ENCODE measurements at places on chromosomes 3 and 15. TPM values are rescaled to one million over a fixed set of nuclear protein-coding genes. Genes with fewer than 3 reads are reported as not detected.

GRCh38 chr3:100009276-100010086, 104.8 kb downstream of the FILIP1L start:
- DNase-seq, result no peak

Gene SUSD5
- 2.2 TPM for total RNA-seq

Gene ZBBX
- total RNA-seq, result not detected

DNA sequence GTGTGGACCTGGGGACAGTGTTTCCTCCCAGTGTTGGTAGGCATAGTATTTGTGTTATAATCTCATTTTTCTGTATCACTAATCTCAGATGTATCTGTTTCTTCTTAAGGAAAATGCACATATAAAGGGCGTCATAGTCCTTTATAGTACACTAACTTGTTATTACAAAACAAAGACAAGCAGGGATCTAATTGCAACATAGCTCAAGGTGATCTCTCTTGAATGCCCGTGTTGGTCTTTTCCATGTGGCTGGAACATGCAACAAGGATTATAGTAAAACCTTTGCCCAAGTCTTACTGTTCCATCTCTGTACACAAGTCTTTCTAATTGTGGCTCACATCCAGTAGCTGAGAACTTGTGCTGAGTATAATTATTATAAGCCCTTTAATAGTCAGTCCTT, 3.5 kb upstream of the GPR87 start:
- DNase-seq, result no peak

- DNase-seq, result peak; percentile 8
Observed at GRCh38 chr3:19931767-19932188, 2.2 kb downstream of the EFHB start.

DNA sequence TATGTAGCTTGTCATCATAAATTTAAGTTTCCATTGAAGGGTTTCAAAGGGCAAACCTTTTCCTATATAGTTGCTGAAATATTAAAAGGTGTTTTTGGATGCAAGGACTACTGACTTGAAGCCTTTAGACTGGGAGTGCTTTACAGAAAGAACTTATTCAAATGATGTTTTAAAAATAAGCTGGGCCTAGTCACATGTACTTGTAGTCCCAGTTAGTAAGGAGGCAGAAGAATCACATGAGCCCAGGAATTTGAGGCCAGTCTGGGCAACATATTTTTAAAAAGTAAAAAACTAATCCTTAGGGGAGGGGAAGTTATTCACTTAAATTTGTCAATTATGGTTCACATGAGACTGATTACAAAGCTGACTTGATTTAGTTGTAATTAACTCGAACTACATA, 65.0 kb downstream of the SMARCC1 start:
- peak; percentile 28 for DNase-seq

DNA sequence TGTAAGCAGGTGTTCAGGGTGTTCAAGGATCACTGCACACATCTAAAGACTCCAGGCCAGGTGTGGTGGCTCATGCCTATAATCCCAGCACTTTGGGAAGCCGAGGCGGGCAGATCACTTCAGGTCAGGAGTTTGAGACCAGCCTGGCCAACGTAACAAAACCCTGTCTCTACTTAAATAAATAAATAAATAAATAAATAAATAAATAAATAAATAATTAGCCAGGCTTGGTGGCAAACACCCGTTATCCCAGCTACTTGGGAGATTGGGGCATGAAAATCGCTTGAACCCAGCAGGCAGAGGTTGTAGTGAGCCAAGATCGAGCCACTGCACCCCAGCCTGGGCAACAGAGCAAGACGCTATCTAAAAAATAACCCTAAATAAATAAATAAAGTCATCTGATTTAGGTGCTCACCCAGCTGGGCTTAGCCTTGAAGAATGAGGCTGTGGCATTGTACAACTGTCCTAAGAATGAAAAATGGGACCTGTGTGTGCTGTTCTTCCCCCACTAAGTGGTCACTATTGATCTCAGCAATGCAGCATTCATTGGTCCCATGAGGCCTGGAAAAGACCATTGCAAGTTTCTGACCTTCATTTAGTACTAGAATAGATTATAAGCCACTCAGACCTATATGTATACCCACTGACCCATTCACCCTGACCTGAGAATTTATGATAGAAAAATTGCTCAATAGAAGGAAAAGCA, 82.8 kb upstream of the ABHD17C start:
- no peak for DNase-seq

- no peak for DNase-seq
Observed at GRCh38 chr3:58120075-58120812, 90.5 kb downstream of the DNASE1L3 start.

- peak; percentile 13 for DNase-seq
Observed at GRCh38 chr3:35946121-35946853, 307.0 kb downstream of the ARPP21 start.

DNA sequence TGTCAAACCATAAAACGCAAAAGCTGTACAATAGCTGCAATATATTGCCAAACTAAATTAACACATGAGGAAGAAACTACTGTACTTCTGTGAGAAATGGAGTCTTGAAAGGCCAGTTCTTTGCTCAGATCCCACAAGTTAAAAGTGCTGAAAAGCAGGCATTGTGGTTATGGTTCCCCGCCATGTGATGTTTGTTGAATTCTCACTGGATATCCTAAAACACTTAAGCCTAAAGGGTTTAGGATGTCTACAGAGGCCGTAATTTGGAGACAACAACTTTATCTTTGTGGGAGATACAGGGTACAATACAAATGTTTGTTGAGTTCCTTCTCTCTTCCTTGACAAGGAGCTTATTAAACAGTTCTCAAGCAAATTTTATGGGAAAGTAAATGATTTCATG, 53.2 kb downstream of the TMEM212 start:
- peak; percentile 80 for DNase-seq

GRCh38 chr15:62071711-62072308, 5.0 kb downstream of the C2CD4A start:
- peak; percentile 62 for DNase-seq

Gene ACTC1
- under 0.01 TPM for total RNA-seq

Gene CNTN3
- total RNA-seq, result 1.6 TPM

DNA sequence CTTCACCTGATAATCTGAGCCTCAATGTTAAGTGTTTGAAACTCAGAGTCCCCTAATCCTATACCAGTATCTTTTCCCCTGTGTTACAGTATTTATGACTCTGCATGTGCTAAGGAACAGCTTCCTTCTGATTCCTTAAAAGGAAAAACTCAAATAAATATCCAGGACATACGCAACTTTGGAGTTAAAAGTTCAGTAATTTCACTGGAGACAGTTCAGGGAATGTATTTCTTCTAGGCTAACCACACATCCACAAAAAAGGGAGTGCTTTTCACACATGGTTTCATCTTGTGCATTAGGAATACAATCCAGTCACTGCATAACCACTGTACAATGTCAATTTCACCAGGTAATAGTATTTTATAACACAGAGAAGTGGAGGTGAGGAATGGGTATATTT, 31.0 kb downstream of the PGBD4 start:
- DNase-seq, result peak; percentile 61

GRCh38 chr3:149886957-149887356, 73.9 kb downstream of the RNF13 start:
- no peak for DNase-seq

GRCh38 chr3:32969656-32970055, 18.2 kb downstream of the CCR4 start:
- peak; percentile 39 for DNase-seq

Gene PLEKHO2
- total RNA-seq, result 48.8 TPM

GRCh38 chr3:73727117-73727821, 102.5 kb upstream of the PDZRN3 start:
- DNase-seq, result peak; percentile 92

Gene LRRC31
- total RNA-seq, result not detected

DNA sequence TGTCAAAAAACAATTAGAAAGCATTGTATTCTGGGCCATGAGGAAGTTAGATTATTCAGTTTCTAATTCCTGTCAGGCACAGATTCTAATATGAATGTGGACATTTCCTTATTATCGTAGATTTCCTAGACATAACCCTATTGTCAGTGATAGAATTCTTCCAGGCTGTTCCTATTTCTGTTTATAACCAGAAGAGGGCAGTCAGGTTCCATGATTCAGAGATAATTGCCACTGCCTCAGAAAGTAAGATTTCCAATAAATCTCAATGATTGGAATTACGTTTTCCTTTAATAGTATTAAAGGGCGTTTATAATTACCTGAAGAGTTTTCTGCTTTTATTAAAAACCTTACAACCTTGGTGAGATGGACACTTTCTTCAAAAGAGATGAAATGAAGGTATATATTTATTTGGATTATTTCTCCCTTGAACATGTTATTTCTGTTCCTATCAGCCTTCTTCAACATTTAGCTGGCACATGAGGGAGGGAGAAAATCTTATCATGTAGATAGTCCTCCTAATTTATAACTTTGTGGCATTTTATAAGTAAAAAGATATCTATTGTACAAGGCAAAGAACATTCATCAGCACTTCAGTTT, 439.2 kb downstream of the MCTP2 start:
- DNase-seq, result peak; percentile 58

- DNase-seq, result no peak
Observed at GRCh38 chr15:25171111-25171811, 216.5 kb downstream of the SNRPN start.

DNA sequence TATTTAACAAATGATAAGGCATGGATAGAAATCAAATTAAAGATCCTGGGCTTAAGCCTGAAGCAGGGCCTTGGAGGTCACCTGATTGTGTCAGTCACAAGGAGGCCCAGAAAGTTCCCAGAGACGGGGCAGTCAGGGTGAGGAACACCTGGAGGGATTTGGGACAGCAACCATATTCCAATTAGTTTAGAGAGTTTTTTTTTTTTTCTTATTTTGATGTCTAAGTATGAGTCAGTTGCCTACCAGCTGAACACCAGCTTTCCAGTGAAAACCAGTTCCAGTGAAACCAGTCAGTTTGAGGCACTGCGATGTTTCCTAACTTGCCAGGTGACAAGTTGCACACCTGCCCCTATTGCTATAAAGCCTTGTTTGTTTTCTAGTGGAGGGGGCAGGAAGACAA, 350.7 kb upstream of the AZI2 start:
- no peak for DNase-seq

- no peak for DNase-seq
Observed at GRCh38 chr3:69094467-69095205, 9.9 kb downstream of the ARL6IP5 start.

All from fibroblast of villous mesenchyme (primary cell).